ENCODE measurements at places on chromosomes 6 and 20. TPM values are rescaled to one million over a fixed set of nuclear protein-coding genes. Genes with fewer than 3 reads are reported as not detected.
A peak's percentile ranks its signal among the peaks of the same experiment; 100 is the strongest.

DNA sequence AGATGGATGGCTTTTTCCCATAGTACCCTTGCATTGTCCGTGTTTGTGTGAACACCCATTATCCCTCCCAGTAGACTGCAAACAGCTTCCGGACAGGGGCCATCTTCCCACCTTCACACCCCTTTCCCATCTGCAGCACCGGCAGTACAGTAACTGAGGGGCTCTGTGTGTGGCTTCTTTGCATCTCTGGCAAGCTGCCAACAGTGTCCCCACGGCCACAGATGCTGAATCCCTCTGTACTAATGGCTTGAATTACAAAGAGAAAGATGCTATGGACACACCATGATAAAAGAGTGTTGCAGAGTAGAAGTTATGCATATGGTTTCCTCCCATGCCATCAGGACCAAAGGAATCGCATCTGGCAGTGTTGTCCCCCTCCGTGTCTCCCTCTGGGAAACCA lies 101.1 kb upstream of the CDYL start:
- no peak for DNase-seq

- no peak for DNase-seq
Measured at GRCh38 chr6:49978332-49979226, 9.2 kb upstream of the DEFB113 start.

Gene HLA-DPA1
- total RNA-seq, result 44.4 TPM

GRCh38 chr6:26520237-26520849 lies 17.8 kb upstream of the HMGN4 start:
- DNase-seq, result no peak

DNA sequence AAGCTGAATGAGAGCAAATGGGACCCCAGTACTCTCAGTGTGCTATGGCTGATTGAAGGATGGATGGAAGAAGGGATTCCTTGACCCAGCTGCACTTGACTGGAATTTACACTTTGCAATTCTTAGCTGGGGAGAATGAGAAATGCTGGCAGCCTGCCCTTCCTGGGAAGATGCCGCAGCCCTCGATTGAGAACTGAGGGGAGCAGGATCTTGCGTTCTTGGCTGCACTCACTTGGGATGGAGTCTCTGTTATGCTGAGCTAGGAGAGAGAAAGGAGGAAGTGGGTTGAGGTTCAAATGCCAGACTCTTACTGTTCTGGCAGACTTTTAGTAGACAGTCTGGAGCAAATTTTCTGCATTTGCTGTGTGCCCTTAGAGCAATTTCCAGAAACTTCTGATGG lies 221.2 kb downstream of the FNDC1 start:
- no peak for DNase-seq

DNA sequence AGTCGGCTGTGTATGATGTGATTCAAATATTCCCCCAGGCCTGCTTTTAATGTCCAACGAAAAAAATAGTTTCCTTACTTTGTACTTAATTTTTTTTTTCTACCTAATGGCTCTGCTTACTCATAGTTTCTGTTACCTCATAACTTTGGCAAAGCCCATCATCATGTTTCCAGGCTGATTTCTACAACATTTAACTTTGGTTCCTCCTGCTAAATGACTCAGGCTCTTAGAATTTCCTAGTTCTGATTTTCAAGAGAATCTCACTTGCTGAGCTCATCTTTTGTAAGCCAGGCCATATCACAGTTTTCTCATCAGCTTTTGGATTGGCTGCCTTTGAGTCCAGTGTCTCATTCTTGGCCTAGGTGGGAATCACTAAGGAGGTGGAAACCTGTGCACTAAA lies 323.1 kb downstream of the HDGFL1 start:
- DNase-seq, result no peak

DNA sequence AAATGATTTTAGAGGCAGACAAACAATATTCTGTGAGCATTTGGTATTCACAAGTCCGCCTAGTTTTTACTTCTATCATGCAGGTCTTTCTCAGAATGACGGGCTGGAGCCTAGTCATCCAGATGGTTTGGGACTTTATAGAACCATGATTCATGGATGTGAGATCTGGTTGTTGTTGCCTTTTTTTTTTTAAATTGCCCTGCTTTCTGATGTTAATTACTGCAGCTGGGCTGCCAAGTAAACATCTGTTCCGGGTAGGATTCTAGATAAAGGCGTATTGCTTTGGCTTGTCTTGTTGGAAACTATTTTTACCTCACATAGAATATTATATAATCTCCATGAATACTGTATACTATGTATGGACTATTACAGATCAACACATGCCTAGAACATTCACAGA lies 58.1 kb downstream of the RNF217 start:
- DNase-seq, result no peak

- DNase-seq, result no peak
Measured at GRCh38 chr20:36205026-36205425, 31.3 kb upstream of the AAR2 start.

DNA sequence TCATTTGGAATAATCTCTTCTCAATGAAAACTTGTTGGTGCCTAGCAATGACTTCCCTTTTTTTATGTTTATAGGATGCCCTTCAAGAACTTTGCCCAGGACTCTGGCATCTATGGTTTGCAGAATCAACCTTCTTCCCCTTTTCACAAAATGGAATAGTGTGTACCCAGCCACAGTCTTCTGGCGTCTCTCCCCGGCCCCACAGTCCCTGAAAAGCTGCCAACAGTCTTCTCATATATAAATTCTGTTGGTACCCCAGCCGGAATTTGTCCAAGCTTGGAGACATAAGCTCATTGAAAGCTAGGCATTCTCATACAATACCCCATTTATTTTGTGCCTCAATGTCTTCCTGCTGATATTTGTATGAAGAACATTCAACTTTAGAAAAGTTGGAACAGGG lies 26.4 kb upstream of the MCM3 start:
- DNase-seq, result no peak

DNA sequence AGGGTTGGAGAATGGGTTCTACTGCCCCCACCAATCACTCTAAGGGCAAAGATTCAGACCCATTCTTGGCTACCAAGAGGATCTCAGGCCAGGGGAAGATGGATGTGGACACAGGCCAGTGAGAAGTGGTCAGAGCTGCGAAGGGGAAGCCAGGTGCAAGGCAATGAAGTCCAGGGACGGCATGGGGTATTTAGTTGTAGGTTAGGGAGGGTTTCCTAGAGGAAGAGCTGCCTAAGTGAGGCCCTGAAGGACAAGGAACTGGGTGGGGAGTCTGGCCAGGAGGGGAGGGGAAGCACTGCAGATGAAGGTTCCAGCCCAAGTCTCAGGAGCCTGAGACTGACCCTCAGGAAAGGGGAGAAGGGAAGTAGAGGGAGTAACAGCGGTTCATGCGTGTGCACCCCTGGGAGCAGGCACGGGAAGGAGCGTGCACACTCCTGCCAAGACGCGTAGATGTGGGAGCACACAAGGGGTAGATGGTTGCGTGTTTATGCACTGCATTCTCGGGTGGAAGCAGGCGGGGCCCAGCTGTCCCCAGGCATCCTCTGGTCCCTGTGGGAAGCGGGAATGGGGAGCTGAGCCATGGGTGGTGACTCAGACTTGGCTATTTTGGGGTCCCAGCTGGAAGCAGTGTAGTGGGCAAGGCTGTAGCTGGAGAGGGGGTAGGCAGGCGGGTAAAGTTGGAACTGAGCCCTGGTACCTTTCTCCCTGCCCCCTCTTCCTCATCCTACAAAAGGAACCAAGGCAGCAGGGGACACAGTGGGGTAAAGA lies 3.3 kb downstream of the ACTL10 start:
- DNase-seq, result no peak

- peak; percentile 83 for DNase-seq
Measured at GRCh38 chr6:125363039-125363823, 61.5 kb upstream of the HDDC2 start.

Gene GTSF1L
- total RNA-seq, result not detected

DNA sequence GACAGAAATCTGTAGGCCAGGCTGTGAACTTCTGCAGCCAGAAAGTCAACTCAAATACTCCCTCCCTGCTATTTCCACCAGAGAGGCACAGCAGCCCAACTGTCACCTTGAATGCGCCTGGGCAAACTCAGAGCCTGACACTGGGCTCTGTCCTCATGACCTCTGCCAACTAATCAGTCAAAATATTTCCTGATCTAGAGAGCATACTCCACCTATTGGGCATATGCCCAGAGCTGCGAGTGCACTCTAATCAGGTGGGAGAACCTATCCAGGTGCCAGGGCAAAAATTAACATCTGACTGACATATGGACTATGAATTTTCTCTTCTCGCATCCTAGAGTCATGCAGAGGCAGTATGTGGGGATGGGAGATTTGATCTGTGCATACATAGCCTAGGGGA lies 406.3 kb upstream of the RUNX2 start:
- DNase-seq, result no peak

GRCh38 chr6:85124472-85125354 lies 325.2 kb upstream of the NT5E start:
- DNase-seq, result no peak

Gene PSMG4
- total RNA-seq, result 14.3 TPM

DNA sequence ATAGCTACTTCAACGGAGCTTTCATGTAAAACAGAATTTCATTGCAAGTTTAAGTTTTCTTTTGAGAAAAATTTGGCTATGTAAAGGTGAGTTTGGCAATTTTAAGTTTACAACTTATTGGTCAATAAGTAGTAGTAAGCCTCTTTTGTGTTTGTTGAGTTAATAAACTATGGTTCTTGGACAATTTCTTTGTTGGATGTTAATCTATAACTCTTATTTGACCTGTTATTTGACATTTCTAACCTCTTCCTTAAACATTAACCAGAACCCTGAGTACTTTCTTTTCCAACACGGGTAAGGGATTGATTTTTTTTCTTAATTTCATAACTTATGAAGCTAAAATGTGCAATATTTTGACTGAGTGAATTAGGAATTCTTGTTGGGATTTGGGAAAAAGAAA lies 354.4 kb downstream of the PRKN start:
- no peak for DNase-seq

DNA sequence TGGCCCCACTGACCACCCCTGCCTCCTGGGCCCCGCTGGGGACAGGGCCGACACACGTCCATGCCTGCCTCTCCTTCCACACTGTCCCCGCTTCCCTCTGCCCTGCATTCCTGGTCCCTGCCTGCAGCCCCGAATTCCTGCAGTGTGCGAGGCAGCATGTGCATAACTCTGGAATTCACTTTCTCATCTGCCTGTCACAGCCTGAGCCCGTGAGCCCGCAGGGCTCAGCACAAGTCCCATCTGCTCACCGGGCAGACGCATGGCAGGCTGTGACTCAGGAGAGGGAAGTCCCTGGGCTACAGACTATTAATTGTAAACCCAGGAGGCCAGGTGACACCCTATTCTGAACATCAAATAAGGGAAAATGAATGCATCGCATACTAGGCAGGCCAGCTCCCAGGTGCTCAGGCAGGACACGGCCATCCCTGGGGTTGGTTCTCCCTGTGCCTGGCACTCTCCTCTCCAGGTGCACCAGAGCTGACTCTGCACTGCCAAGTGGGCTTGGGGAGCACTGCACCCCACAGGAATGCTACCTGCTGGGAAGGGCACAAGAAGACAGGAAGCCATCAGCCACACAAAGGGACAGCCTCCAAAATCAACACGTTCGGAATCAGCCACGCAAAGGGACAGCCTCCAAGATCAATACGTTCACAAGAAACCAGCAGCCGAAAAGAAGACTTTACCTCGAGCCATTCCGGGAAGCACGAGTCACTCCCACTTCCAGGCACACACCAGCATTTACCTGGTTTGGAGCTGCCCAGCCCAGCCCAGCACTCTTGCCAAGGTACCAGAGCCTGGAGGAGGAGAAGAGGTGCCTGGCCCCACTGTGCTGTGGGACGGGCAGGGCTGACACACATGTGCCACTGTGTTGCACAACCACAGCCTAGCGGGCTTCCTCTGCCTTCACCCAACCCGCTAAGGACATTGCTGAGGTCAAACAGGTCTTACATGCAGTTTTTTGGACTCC lies 65.9 kb downstream of the DLL1 start:
- DNase-seq, result peak; percentile 73

Measured in posterior vena cava (tissue), 2 donors.